Stimulated activated CD4-positive, alpha-beta T cell treated with anti-CD3 and anti-CD28 coated beads, Interleukin-4, amount 100 ng/mL, for 24 hours (primary cell): ENCODE measurements at places on chromosomes 7 and 10.

- no peak for DNase-seq
These were observed 15.2 kb downstream of the PALD1 start for GRCh38 chr10:70493660-70494234.

- DNase-seq, result no peak
These were observed 2.0 kb downstream of the AGAP3 start for GRCh38 chr7:151088019-151088855.

- DNase-seq, result no peak
These were observed 89.8 kb downstream of the ZMIZ1 start for GRCh38 chr10:79158402-79159097.

DNA sequence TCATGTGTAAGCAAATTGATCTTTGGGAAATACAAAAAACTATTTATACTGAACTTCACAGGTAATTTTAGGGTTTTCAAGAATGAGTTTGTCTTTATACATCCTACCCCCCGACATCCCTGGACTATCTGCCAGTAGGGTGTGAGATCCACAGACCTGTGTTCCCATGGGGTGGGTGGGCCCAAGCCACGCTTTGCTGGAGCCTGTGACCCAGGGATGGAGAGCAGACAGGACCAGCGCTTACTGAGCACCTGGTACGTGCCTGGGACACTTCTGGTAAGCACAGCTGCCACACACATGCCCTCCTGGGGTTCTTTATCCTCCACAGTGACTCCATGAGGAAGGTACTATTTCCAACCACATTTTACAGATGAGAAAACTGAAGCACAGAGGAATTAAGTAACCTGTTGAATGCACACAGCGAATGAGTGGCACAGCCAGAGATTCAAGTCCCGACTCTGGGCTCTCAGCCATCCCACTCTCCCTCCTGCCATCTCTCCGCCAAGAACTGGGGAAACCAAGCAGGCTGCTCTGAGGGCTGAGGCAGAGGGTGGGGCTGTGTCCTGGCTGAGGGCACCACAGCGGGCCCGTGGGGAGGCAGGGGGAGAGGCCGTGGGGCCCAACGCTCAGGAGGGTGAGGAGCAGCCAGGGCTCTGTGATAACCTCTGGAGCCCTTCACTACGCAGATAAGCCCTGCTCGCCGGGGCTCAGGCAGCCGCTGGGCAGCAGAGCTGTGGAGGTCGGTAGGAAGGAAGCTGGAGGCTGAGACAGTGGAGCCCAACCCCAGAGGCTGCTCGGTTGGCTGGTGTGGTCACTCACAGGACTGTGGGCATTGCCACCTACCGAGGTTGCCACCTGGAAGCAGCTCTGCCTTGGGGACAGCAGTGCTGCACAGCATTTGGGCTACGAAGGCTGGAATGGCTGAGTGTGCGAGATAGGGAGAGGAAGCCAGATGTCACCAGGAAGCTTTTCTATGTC lies 124.2 kb downstream of the ARHGAP22 start:
- DNase-seq, result no peak

DNA sequence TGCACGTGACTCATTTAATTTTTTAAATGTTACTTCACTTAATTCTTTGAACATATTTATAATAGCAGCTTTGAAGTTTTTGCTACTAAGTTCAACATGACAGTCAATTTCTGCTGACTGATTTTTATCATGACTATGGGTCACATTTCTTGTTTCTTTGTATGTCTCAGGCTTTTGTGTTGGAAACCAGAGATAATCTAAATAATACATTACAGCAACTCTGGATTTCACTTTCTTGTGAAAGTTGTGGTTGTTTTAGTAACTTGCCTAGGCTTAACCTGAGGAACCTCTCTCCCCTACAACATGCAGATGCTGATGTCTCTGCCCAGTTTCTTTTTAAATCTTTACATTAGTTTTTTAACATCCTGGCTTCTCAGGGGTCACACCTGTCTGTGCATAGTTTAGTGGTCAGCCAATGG lies 180.8 kb downstream of the CCDC71L start:
- DNase-seq, result no peak

- DNase-seq, result no peak
These were observed 75.2 kb downstream of the PARD3 start for GRCh38 chr10:34739915-34740314.

GRCh38 chr10:74910241-74910975 lies 84.0 kb downstream of the KAT6B start:
- no peak for DNase-seq

- DNase-seq, result no peak
These were observed 40.6 kb upstream of the ZEB1 start for GRCh38 chr10:31278279-31278941.

DNA sequence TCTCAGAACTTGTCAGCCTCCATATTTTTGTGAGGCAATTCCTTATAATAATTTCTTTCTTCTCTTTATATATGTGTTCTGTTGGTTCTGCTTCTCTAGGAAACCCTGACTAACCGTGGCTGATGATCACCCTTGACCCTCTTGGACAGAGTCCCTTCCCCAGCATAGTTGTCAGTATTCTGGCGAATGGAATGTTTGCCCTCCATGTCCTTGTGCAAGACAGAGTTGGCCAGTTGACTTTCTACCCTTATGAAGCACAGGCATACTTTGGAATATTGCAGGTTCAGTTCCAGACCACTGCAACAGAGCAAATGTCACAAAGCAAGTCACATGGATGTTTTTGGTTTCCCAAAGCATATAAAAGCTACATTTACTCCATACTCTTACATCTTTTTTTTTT lies 297.7 kb upstream of the SHH start:
- DNase-seq, result no peak

DNA sequence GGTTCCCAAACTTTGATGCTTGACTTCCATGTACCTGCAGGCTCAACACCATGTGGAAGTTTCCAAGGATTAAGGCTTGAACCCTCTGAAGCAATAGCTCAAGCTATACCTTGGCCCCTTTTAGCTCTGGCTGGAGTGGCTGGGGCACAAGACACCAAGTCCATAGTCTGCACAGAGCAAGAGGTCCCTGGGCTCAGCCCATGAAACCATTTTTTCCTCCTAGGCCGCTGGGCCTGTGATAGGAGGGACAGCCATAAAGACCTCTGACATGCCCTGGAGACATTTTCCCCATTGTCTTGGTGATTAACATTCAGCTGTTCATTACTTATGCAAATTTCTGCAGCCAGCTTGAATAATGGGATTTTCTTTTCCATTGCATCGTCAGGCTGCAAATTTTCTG lies 14.4 kb downstream of the DGKI start:
- no peak for DNase-seq

DNA sequence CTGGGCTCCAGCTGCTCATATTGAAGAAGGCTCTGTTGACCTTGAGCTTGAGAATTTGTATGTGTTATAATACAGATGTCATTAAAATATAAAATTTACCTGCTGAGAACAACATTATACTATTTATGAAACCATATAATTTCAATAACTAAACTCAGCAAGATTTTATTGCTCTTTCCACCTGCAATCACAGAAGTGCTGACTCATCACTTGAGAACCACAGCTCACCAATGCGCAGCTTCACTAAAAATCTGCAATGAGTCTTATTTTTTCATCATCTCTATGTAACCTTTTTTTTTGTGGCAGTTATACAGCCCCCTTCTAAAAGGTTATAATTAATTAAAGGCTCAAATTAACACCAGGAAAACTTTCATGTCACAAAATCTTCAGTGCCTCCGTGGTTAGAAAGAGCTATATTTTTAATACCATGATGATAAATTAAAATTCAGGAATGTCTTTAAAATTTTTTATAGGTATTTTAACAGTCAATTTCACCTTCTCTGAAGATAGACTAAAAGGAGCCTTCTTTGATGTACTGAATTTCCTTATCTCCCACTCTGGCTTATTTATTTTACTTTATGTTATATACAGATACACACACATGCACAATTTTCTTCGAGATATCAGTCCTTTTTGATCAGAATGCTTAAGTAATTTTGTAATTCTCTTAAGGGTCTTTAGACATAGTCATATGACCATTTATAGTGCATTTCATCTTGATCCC lies 102.7 kb downstream of the EVX1 start:
- DNase-seq, result no peak

DNA sequence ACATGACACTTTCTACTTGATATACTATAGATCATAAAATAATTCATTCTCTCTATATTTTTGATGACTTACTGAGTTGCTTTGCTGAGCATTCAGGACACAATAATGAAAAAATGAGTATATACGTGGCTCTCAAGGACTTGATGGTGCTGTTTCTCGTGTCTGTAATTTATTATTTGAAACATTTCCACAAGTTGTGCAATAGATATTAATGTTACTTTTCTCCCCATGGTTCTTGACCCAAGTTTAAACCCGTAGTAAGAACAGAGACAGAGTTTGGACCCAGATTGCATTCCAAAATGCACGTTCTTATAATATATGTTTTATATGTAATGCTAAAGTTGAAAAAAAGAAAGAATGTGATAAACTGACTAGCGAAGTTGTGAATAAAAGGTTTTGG lies 94.2 kb upstream of the FAM3C start:
- DNase-seq, result no peak

DNA sequence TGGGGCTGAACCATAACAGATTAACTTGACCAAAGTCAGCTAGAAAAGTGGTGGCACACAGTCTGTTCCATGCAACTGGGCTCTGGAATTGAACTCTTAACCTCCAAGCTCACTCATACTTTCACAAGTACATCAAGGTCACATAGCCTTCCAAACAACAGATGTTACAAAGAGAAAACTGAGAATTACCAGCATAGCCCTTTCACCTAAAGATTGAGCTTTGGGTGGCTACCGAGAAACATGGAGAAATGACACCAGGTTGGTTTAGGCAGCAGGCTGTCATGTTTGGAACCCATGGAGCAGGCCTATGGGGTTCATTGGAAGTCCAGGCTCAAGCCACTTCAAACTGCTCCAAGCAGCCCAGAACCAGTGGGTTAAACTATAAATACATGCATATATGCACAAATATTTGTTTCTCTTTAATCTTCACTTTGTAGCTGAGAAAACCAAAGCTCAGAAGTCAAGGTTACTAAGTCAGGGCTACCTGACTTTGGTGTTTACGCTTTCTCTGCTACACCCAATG lies 59.1 kb downstream of the MALSU1 start:
- DNase-seq, result no peak

GRCh38 chr10:81019029-81019890 lies 481.6 kb downstream of the SH2D4B start:
- DNase-seq, result no peak
